Kasumi-1 (cell line): ENCODE measurements at places on chromosomes 5 and 9.
A peak's percentile ranks its signal among the peaks of the same experiment; 100 is the strongest.

DNA sequence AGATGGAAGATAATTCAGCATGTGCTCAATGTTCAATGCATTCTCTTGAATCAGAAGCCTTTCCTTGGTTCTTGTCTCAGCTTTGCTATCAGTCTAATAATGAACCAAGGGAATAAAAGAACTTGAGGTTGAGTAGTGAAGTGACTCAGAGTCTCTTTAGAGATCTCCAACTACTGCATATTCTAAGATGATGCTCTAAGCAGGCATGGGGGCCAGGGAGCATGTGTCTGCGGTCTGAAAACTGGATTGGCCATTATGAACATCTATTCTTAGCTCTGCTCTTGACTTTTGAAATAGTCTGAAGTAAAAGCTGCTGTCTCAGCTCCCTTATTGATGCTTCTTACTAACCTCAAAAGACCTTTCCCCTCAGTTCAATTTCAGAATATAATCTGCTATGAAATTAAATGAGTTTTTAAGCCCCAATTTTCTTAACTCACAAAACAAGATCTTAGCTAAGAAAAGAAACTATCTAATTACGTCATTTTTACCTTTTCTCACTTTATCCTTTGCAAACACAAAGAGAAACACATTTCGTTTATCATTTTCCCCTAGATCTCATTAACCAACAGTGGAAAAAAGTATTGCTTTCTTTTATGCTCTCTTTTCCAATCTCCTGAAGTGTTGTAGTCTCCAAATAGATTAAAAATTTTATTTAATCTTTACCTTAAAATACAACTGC lies 44.8 kb downstream of the PLCXD3 start:
- DNase-seq = no peak

DNA sequence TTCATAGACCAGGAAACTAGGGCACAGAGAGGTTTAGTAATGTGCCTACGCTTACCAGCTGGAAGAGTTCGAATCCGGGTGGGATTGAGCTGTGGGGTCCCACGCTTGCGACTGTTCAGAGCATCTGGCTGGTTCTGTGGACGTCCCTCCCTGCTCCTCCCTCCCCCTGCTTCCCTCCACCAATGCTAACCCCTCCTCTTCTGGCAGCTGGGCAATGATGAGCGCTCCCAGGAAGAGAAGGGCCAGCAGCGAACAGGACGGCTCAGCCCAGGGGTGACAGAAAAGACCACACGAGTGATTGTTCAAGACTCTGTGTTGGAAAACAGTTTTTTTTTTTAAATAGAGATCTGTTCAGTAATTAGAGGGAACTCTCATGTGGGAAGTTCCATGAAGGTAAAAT lies 6.9 kb downstream of the FAM163B start:
- DNase-seq = no peak

GRCh38 chr9:133990366-133991213 lies 1.5 kb downstream of the VAV2 start:
- no peak for DNase-seq

- DNase-seq = no peak
These were observed 2183.4 kb upstream of the ACO1 start for GRCh38 chr9:30201024-30201423.

DNA sequence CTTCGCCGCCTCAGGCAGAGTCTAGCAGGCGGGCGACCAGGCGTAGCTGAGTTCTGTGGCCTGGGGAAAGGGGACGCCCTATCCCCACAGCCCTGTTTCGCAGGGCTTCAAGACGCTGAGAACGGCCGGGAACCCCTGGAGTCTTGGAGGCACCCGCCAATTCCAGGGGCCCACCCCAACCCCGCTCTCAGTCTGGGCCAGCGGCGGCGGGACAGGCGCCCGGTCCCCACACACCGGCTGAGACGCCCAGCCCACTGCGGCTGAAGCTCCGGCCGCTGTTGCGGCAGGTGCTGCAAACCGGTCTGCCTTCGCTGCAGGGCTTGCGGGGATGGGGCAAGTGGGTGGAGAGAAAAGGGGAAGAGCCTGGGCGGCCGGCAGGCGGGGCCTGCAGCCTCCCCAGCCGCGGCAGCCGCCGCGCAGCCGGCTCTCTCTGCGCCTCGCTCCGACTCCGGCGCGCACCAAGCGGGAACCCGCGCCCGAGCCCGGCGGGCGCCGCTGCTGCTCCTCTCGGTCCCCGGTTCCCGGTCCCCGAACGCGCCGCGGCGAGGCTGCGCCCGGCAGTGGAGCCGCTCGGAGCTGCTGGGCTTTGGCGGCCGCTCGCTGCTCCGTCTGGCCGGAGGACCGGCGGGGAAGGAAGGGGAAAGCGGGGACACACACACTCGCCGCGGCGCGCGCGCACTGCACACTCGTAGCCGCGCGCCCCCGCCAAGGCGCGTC lies at the start of gene PIP5K1B:
PIP5K1B (plus strand) TSS at position 427 of the 717 bp plus-strand sequence. CDS start 117,375 bp downstream, outside the sequence.
- DNase-seq = peak; percentile 65

- DNase-seq = peak; percentile 22
These were observed at the start of gene INPP5E for GRCh38 chr9:136439481-136440408. INPP5E (minus strand) TSS chr9:136439845; CDS start chr9:136439419, 426 bp downstream.

DNA sequence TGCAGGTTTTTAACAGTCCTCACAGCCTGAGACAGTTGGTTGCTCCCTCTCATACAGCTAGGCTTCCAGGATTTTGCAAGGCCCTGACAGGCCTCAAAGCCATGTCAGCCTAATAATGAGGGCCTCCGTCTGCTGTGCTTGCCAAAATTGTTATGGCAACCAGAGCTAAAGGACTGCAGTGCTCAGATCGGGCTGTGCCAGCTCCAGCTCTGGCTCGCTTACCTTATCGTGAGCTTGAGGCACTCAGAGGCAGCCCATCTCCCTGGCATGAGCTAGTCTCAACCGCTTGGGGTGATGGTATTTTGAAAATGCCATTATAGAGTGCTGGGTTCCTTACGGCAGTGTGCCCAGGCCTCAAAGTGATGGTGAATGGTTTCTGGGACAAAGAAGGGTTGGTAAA lies 8.4 kb downstream of the MTAP start:
- no peak for DNase-seq

GRCh38 chr5:19902316-19902934 lies 85.6 kb downstream of the CDH18 start:
- DNase-seq = no peak

GRCh38 chr5:178507151-178507932 lies 82.9 kb downstream of the COL23A1 start:
- no peak for DNase-seq

- no peak for DNase-seq
These were observed 312.3 kb downstream of the MED10 start for GRCh38 chr5:6066016-6066415.

GRCh38 chr5:32443145-32443540 lies 1.4 kb downstream of the ZFR start:
- peak; percentile 40 for DNase-seq

- DNase-seq = peak; percentile 77
These were observed 44.2 kb upstream of the COL15A1 start for GRCh38 chr9:98899408-98900056.

DNA sequence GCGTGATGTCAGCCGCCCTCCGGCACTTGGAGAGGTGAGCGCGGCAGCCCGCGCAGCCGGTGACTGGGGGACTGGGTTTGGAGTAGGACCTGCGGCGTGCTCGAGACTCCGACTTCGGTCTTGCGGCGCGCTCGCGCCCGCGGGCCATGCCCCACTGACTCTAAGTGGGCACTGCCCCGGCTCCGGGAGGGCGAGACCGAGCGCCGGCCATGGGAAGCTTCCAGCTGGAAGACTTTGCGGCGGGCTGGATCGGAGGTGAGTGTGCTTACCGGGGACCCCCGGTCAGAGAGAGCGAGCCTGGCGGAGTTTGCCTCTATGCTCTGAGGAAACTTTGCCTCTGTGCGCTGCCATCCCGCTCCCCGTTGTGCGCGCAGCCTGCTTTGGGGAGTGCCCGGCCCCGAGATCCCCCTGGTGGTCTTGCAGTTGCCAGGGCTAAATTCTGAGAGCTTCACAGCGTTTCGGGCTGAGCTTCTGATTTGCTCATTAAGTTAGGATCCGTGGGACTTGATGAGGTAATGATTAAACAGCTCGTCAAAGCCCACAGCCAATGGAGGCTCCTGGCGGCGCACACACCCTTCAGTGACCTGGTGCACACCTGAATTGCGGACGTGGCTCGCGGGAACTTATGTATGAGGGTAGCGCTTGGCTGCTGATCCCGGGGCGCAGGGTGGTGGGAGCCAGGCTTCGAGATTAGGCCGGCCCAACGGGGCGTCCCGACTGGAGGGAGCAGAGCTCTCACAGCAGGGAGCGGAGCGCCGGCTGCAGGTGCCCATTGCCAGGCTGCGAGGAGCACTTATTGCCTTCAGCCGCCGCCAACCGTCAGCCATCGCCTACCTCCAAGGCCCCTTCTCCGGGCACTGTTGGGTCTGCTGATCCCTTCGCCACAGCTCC lies at the start of gene SLC25A48:
SLC25A48 (plus strand) TSS at position 25 of the 891 bp plus-strand sequence; CDS start at position 210, 185 bp downstream.
- DNase-seq = peak; percentile 18

DNA sequence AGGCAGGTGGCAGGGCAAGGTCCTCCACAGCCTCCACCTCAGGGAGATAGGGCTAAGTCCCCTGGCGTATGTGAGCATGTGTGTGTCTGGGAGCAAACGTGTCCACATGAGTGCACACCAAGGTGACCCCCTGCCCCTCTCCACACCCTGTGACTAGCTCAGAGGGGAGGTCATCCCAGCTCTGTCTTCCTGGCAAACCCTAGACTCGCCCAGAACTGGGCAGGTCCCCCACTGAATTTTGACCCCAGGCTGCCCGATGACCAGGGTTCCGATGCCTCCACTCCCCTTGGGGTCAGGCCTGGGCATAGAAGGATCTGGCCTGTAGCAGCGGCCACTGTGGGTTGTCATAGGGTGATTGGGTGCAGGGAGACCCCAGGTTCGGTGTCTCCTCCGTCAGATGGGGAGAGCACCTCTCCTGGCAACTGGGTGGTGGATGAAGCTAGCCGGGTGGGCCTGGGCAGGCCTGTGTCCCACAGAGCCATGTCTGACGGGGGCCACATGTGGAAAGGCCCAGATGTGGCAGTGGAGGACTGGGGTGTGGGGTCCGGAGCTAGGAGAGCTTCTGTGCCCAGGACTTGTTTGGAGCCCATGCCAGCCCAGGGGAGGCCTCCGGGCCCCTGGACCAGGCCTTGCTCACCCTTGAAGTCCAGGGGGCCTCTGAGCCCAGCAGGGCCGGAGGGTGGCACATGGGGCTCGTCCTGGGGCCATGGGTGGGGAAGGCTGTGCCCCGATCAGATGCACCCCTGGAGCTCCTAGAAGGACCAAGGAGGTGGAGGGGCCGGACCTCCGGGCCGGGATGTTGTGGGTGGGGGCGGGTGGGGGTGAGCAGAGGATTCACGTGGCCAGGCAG lies 6.2 kb downstream of the DIPK1B start:
- DNase-seq = no peak

DNA sequence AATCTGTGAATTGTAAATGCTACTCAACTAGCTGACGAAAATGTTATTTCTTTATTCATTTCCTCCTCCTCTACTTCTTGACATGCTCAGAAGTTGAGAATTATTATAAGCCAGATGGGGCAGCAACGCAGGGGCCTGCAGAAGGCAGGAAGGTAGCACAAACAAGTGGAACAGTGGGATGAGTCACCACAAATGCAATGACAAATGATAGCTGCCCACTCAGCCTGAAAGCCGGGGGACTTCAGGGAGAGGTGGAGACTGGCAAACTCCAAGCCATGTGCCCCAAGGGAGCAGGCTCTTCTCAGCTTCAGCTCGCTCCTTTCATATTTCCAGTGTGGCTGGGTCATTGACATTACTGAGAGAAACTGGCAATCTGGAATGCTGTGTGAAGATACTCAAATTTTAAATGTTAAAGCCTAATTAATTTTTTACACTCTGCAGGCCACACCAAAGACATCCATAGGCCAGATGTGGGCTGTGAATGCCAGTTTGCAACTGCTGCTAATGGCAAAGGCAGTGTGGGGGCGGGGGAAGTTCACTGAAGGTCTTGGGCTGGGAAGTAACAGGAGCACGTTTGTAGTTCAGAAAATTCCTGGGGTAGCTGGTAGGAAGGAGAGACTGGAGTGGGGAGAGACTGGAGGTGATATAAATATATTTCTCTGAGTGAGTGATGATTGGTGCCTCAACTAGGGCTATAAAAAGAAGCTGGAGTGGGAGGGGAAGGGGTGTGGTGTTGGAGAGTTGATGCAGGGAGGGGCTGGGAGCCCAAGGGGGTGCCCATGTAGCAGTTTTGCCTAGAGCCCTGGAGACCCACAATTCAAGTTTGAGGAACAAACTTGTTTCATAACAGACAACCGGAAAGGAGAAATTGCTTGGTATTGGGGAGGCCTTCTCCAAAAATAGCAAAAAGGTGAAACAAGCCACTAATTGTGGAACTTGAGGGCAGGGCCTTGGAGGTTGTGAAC lies 20.8 kb upstream of the ADRB2 start:
- peak; percentile 95 for DNase-seq
